ENCODE measurements at places on chromosomes 2 and 18. TPM values are rescaled to one million over a fixed set of nuclear protein-coding genes. Genes with fewer than 3 reads are reported as not detected.

DNA sequence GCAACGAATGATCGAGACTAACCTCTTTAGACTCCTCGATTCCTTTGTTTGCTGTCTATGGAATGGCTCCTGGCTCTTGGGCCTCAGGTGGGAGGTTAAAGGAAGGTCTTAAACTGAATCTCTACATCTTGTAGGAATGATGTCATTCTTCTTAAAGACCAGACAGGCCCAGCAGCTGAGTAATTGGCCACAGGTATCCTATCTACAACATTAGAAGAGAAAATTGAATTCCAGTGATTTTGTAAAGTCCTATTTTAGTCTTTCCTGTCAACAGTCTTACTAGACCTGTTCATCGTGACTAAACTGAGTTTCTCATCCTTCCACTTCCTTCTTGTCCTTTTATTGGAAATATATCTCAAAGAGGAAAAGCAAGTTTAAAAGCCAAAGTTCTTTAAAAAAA is 274.8 kb downstream of the ALPK2 start:
- DNase-seq = no peak

GRCh38 chr2:170038734-170039133 is 139.2 kb upstream of the MYO3B start:
- no peak for DNase-seq

DNA sequence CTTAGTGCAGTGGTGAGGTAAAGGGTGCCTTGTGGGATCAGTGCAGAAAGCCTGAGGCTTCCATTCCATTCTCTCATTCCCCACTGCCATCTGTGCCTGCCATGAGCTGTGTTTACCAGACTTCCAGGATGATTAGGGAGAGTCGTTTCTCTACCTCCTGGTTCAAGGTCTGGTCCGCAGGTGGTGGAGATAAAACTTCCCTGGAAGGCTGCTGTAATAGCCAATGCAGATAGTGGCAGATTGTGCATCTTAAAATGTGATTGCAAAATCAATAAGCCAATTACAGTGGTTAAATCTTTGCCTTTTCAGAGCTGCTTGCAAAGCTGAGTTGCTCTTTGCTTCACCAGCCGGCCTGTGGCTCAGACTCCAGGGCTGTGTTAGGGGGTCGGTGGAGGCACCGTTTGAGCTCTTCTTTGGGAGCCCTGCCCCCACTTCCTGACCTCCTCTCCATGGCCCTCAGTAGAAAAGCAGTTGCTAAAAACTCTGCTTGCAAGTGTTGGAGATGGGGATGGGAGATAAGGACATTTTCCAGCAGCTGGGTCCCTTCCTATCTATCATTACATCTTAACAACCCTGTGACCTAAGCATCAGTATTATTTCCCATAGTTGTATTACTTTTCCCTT is 95.2 kb upstream of the HS6ST1 start:
- no peak for DNase-seq

- DNase-seq = no peak
These were observed 111.3 kb upstream of the TLK1 start for GRCh38 chr2:171271971-171272436.

GRCh38 chr2:17171446-17172049 is 346.7 kb downstream of the RAD51AP2 start:
- no peak for DNase-seq

DNA sequence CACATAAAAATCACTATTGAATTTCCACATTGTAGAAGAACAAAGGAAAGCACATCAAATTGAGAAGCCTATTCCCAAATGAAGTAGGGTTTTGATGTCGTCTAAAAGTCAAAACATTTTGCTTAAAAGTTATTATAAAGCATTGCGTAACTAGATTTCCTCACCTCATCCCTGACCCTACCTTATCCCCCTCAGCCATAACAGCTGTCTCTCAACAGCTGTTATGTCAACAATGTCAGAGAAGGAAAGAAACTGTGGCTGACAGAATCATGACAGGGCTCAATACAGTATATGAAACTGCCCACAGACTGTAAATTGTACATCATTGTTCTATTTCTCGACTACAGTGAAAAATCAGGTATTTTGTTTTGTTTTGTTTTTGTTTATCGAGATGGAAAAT is 63.0 kb upstream of the ACVR1C start:
- no peak for DNase-seq

- no peak for DNase-seq
These were observed 1466.3 kb downstream of the DPP10 start for GRCh38 chr2:115908731-115909130.

GRCh38 chr2:4180631-4181030 is 477.3 kb downstream of the DCDC2C start:
- DNase-seq = no peak

DNA sequence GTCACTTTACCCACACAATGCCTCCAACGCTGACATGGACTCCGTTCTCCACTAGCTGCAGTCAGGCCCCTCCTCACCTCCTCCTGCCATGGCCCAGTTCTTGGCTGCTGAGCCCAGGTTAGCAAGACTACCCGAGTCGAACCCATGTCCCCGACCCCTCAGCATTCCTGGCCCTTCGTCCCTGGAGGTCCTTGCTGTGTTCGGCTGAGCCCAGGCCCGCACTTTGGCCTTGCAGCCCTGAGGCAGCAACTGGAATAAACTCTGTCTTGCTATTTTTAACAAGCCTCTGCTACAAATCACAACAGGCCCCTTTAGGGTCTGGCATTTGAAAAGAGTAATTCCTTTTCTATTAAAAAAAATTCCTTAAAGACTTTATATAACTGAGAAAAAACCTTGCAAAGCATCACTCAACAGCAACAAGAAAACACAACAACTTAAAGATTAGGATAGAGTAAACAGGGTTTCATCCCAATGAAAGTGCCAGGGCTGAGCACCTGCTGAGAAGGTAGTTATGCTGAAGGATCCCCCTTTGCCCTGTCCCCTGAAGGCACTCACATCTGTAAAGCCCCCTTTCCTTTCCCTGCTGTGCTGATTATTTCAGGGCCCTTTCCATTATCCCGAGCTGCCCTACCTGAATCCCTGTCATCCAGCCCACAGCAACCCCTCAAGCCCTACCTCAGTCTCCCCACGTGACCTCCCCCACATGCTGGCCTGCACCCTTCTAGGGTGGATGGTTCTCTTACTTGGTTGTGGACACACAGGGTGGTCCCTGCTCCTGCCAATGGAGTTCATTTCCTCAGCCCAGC is 120.0 kb upstream of the SNTG2 start:
- DNase-seq = no peak

GRCh38 chr2:42342061-42342794 is 18.8 kb downstream of the COX7A2L start:
- no peak for DNase-seq

DNA sequence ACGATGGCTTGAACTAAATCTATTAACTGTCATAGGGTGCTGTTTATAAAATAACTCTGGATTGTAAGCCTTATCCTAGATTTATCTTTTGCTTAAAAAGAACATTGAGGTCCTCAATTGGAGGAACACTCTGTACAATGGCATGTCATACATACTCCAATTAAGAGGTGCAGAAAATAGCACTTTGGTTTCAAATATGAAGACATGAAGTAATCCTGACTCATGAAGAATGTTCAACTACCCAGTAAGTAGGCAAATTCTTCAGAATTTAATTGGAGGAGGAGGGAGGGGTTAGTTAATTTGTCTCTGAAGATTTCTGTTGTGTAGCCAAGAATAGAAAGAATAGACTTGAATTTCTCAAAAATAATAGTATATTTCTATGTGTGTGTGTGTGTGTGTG is 36.1 kb downstream of the DCC start:
- no peak for DNase-seq

- DNase-seq = no peak
These were observed 977.9 kb upstream of the CNTNAP5 start for GRCh38 chr2:123047186-123047585.

DNA sequence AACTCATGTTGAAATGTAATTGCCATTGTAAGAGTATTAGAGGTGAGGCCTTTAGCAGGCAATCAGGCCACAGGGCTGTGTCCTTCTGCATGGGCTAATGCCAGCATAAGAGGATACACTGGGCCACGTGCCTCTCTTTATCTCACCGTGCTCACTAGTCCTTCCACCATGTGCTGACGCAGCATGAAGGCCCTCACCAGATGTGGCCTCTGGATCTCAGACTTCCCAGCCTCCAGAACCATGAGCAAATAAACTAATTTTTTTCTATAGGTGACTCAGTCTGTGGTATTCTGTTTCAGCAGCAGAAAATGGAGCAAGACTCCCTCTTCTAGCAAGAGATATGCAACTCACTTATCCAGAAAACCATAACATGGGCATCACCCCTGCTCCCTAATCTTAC is 149.7 kb upstream of the ZNF236 start:
- no peak for DNase-seq

DNA sequence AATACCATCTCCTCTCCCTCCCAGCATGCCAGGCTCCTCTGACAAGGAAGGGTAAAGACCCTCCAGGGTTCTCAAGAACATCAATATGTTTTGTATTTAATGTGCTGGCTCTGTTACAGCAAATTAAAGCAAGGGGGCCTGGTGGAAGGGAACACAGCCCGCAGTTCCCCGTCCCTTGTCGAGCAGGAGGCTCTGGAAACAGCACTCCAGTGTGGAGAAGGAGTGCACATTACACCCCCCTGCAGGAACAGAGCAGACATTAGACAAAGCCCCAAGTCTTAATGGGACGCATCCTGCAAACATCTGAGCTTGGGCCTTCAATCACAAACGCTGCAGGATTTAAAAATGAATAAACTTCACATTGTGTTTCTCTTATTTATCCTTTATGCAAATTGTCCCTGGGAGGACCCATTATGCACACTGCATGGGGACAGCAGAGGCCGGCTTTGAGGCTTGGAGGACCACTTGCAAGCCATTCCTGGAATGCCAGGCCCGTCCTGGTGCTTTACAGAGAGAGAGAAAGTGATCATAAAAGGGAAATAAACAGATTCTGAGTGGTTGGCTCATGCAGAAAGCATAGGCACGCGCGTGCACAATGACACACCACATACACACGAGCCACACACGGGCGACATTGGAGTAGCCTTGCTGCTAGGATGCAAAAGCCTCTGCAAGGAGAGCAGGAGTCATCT is 328.7 kb downstream of the SMAD2 start:
- no peak for DNase-seq

DNA sequence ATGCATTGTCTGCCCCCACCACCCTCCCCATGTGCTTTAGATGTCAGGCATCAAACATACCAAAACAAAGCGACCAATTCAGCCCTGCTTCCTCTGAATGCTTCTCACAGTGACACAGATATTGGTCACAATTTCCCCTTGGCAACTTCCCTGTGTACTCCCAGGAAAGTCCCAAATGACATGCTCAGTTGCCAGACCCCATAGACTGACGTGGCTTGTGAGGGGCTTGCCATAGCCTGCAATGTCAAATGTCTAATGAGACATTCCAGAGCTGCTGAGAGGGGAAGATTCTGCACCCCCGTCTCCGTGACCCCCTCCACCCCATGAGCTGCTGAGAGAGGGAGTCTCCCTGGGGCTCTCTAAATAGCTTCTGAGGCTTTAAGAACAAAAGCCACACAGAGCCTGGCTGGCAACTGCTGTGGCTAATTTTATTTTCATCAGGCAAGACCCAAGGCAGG is 47.3 kb downstream of the RFTN2 start:
- DNase-seq = no peak

GRCh38 chr2:17604050-17604449 is 63.6 kb downstream of the VSNL1 start:
- DNase-seq = no peak

GRCh38 chr2:238162846-238163441 is 4.2 kb downstream of the ERFE start:
- DNase-seq = no peak

GRCh38 chr2:100831831-100832230 is 11.9 kb downstream of the NPAS2 start:
- DNase-seq = no peak

DNA sequence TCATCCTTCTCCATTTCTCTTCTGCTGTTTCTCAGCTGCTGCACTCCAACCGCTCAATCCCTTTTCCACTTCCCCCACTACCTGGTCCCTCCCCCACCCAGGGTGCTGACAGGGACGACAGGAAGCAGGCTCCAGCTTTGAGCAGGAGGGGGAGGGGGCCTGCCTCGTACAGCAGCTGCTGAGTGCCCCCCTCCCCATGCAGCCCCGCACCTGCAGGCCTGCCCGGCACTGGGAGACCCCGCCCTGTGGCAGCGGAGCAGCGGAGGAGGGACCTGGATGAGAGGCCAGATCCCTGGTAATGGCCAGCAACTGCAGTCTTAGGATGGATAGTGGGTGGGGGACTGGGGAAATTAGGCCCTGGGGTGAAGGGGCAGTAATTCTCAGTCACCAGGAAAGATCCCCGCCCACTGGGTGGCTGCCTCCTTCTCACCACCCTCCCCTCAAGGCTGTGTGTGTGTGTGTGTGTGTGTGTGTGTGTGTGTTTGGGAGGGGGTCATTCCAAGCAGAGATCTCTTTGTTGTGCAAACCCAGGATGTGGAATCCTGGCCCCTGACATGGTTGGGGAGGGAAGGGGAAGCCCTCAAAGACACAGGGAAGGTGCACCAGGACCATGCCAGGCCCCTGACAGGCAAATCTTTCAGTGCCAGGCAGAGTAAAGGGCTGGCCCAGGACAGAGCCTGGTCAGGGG is 6.8 kb upstream of the CRYBA2 start:
- no peak for DNase-seq

- DNase-seq = no peak
These were observed 137.8 kb downstream of the CLIP4 start for GRCh38 chr2:29253026-29253425.

- no peak for DNase-seq
These were observed 239.1 kb downstream of the SEPTIN10 start for GRCh38 chr2:109374548-109375130.

GRCh38 chr2:178108176-178108575 is 4.1 kb upstream of the RBM45 start:
- no peak for DNase-seq

DNA sequence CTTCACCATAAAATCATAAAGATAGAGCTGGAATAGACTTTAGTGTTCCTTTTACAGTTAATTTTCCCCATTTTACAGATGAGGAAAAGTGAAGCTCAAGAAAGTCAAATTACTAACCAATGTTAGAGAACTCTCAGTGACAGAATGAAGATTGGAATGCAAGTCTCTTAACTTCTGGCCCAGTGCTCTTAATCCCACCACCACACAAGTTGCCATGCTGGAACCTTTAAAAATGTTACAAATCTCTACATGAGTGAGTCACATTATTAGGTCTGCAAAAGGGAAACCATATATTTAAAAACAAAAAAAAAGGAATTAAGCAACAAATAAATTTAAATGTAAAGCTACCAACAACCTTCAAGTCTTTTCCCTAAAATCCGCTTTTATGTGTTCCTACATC is 3.5 kb downstream of the NCKAP1 start:
- DNase-seq = no peak

GRCh38 chr18:8657873-8658470 is 47.4 kb upstream of the MTCL1 start:
- no peak for DNase-seq

ATP6V1C2 gene
- 0.54 TPM for polyA plus RNA-seq

ANKRD30B gene
- not detected for polyA plus RNA-seq

KRCC1 gene
- polyA plus RNA-seq = 11.9 TPM

SLC9A2 gene
- polyA plus RNA-seq = not detected

SLC9A4 gene
- polyA plus RNA-seq = not detected

ABHD1 gene
- 2.7 TPM for polyA plus RNA-seq

ALLC gene
- not detected for polyA plus RNA-seq

ASB18 gene
- polyA plus RNA-seq = not detected

FOXI3 gene
- not detected for polyA plus RNA-seq

SERPINB11 gene
- polyA plus RNA-seq = not detected

M1AP gene
- polyA plus RNA-seq = not detected
